Activated T-helper 2 cell treated with anti-CD3 and anti-CD28 coated beads, Interferon-gamma antibody, Interleukin-2, Interleukin-4, amounts not matched to agents 10 μg/mL and 5 μg/mL and 100 μg/mL, durations not matched to agents 14 hours and 24 hours and 36 hours (primary cell): ENCODE measurements at places on chromosomes 6 and 20.

DNA sequence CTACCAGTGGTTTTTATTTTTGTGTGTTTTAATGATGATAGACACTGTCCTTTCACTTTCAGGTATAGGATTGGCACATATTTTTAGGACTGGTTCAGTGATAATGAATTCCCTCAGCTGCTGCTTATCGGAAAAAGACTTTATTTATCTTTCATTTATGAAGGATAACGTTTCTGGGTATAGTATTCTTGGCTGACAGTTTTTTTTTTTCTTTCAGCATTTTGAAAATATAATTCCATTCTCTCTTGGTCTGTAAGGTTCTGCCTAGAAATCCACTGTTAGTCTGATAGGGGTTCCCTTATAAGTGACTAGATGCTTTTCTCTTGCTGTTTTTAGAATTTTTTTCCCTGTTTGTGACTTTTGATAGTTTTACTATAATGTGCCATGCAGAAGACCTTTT lies 313.1 kb downstream of the TENT5A start:
- H3K4me1 ChIP-seq, result no peaks in the 10 kb centered on the region
- no peak overlapping the region for H3K27ac ChIP-seq
- no peaks in the 10 kb centered on the region for H3K36me3 ChIP-seq
- H3K27me3 ChIP-seq, result no peaks in the 10 kb centered on the region

DNA sequence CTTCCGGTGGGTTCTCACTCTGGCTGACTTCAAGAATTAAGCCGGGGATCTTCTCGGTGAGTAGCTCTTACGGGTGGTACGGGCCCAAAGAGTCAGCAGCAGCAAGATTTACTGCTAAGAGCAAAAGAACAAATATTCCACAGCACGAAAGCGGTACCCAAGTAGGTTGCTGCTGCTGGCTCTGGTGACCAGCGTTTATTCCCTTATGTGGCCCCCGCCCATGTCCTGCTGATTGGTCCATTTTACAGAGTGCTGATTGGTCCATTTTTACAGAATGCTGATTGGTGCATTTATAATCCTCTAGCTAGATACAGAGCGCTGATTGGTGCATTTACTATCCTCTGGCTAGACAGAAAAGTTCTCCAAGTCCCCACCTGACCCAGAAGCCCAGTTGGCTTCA lies 44.3 kb downstream of the FAM50B start:
- H3K27ac ChIP-seq, result no peak overlapping the region
- peaks cover 12% of the 10 kb centered on the region for H3K27me3 ChIP-seq
- DNase-seq, result no peak
- H3K4me1 ChIP-seq, result no peaks in the 10 kb centered on the region

- H3K4me1 ChIP-seq, result no peaks in the 10 kb centered on the region
- no peak for DNase-seq
- no peak overlapping the region for H3K4me3 ChIP-seq
- H3K36me3 ChIP-seq, result no peaks in the 10 kb centered on the region
- H3K27me3 ChIP-seq, result peaks cover 2% of the 10 kb centered on the region
Measured at GRCh38 chr6:169200893-169201514, 52.6 kb downstream of the THBS2 start.

DNA sequence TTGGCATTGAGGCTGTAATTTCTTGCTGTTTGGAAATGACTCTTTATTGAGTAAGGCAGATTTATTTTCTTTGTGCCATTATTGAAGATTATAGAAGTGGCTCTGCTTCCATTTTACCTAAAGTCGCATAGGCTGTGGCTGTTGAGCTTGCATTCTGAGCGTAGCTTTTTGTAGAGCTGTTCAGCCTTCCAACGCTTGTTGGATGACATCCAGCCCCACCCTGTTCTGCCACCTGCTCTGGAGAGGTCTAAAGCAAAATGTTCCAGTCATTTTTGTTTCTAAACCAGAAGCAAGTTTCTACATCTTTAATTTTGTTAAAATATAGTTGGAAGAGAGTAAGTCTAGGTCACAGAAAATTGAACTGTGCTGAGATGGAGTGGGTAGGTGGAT lies 24.4 kb downstream of the UST start:
- peaks cover 10% of the 10 kb centered on the region for H3K4me1 ChIP-seq
- no peak for DNase-seq
- no peak overlapping the region for H3K27ac ChIP-seq
- H3K36me3 ChIP-seq, result no peaks in the 10 kb centered on the region
- H3K27me3 ChIP-seq, result peaks cover 47% of the 10 kb centered on the region
- no peak overlapping the region for H3K4me3 ChIP-seq

- H3K27ac ChIP-seq, result no peak overlapping the region
- no peak for DNase-seq
- H3K4me3 ChIP-seq, result no peak overlapping the region
- H3K36me3 ChIP-seq, result no peaks in the 10 kb centered on the region
- H3K27me3 ChIP-seq, result no peaks in the 10 kb centered on the region
Measured at GRCh38 chr20:60238992-60239660, 280.9 kb downstream of the CDH26 start.

- no peaks in the 10 kb centered on the region for H3K36me3 ChIP-seq
- no peaks in the 10 kb centered on the region for H3K27me3 ChIP-seq
- H3K4me1 ChIP-seq, result no peaks in the 10 kb centered on the region
- H3K4me3 ChIP-seq, result no peak overlapping the region
- H3K27ac ChIP-seq, result no peak overlapping the region
- no peak for DNase-seq
Measured at GRCh38 chr20:61841966-61842365, 223.7 kb downstream of the TAF4 start.

DNA sequence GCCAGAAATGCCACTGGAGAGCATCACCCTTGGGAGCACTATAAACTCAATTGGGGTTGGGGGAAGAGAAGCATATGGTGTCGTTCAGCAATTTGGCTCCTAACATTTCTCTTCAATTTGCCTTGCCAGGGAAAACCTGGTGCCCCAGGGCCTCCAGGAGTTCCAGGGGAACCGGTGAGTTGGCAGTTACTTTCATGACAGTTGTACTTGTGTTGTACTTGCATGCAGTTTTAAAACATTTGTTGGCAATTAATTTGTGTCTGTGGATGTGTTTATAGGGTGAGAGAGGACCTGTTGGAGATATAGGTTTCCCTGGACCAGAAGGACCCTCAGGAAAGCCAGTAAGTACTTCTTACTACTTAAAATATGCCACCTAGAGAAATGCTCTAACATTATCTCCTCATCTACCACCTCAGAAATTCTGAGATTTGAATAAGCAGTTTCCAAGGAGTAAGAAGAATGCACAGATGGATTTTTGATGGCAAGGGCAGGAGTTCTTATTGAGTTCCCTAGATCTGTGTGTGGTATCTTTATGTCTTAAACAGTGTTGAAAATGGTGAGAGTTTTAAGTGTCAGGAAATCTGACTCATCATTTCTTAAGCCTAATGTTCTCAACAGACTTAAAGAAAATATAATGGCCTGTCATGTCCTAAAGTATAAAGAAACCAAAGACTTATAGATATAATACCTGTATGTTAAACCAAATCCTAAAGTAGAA lies 122.5 kb downstream of the COL9A1 start:
- H3K4me3 ChIP-seq, result no peak overlapping the region
- DNase-seq, result no peak
- no peak overlapping the region for H3K27ac ChIP-seq
- peaks cover 3% of the 10 kb centered on the region for H3K4me1 ChIP-seq
